HTR-8/SVneo (cell line): ENCODE measurements at places on chromosomes 5 and 9.

DNA sequence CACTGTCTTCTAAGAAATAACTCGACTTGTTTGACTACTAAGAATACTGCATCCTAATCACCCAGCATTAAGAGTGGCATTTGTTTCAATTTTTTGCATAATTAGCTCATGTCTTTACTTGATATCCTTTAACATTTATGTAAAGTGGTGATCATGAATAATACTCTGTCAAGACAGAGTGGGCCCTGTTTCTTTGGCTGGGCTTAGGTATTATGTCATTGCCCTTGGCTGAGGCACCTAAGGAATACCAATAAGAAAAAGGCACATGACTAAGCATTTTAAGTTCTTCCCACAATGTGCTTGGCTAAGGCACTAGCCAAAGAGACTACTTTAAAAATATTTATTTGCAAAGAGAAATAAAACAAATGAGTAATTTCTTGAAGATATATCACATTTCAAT lies 308.1 kb downstream of the CTNND2 start:
- DNase-seq: no peak

DNA sequence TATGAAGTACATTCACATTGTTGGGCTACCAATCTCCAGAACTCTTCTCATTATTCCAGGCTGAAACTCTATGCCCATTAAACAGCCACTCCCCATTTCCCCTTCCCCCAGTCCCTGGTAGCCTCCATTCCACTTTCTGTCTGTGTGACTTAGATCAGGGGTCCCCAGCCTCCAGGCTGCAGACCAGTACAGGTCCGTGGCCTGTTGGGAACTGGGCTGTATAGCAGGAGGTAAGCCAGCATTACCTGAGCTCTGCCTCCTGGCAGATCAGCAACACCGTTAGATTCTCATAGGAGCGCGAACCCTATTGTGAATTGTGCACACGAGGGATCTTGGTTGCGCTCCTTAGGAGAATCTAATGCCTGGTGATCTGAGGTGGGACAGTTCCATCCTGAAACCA lies 23.1 kb downstream of the ZNF618 start:
- no peak for DNase-seq

GRCh38 chr9:72476617-72477437 lies 44.6 kb upstream of the TMC1 start:
- DNase-seq: peak; percentile 40

DNA sequence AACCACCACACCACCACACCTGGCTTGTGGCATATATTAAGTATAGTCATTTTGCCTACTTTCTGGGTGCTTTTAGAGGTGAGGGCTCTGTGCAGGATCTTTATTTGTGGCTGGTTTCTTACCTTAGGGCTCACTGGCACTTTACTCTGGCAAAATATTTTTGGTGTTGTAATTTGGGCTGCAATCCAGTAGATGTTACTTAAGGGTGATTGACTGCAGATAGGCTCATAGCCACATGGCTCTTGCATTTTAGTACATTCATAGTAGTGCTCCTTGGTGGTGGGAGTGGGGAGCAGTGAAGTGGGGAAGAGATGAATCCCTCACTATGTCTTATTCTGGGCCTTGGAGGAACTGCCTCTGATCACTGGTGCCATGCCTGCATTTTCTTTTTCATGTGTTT lies 376.1 kb upstream of the GRIN3A start:
- no peak for DNase-seq

DNA sequence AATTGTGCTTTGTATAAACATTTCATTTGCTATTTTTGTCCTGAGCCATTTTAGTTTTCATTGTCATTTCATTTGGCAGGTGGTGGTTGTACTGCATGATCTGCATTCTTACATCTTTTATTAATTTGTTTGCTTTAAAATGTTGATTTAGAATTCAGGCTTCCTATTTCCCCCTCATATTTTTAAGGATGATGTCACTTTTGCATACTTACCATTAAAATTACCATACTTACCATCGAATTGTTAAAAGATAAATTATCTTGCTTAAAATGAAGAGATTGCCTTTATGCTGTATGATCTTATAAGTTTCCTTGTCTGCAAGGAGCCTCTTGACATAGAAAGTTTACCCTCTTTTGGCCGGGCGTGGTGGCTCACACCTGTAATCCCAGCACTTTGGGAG lies 31.1 kb downstream of the DIMT1 start:
- no peak for DNase-seq

GRCh38 chr9:108844856-108845255 lies 10.9 kb downstream of the ACTL7B start:
- no peak for DNase-seq

DNA sequence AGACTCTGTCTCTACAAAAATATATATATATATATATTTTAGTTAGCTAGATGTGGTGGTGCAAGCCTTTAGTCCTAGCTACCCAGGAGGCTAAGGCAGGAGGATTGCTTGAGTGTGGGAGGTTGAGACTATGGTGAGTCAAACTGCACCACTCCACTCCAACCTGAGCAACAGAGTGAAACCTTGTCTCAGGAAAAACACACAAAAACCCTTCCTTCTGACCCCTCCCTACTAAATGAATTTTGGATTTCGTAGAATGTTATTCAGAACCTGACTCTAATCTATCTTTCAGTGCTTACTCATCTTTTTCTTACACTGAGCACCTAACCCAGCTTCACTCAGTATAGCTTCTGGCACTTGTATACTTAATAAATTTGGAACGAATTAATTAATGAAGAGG lies 35.2 kb upstream of the IL7R start:
- DNase-seq: no peak

- no peak for DNase-seq
Observed at GRCh38 chr5:132239776-132240175, 12.1 kb upstream of the P4HA2 start.

- DNase-seq: no peak
Observed at GRCh38 chr9:98038958-98039357, 17.6 kb upstream of the NANS start.

- DNase-seq: no peak
Observed at GRCh38 chr5:176781638-176782570, 28.5 kb upstream of the UNC5A start.

GRCh38 chr5:178403956-178404600 lies 171.5 kb upstream of the PHYKPL start:
- no peak for DNase-seq

GRCh38 chr5:146490089-146490843 lies 25.7 kb downstream of the GPR151 start:
- no peak for DNase-seq

DNA sequence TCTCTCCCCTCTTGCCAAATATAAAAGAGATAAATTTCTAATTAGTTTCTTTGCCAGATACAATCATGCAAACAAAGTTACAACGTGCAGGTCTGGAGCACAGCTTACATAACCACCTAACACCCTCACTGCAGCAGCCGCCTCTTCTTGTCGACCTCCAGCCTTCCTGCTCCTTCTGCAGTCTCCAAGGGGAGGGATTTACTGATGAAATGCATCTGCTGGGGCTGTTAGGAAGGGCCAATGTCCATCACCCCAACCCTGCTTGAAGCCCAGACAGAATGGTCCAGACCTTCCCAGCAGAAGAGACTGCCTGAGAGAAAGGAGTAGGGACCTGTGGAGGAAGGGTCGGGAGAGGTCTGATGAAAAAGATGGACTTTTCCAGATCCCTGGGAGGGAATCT lies 15.2 kb downstream of the KCNV2 start:
- no peak for DNase-seq

DNA sequence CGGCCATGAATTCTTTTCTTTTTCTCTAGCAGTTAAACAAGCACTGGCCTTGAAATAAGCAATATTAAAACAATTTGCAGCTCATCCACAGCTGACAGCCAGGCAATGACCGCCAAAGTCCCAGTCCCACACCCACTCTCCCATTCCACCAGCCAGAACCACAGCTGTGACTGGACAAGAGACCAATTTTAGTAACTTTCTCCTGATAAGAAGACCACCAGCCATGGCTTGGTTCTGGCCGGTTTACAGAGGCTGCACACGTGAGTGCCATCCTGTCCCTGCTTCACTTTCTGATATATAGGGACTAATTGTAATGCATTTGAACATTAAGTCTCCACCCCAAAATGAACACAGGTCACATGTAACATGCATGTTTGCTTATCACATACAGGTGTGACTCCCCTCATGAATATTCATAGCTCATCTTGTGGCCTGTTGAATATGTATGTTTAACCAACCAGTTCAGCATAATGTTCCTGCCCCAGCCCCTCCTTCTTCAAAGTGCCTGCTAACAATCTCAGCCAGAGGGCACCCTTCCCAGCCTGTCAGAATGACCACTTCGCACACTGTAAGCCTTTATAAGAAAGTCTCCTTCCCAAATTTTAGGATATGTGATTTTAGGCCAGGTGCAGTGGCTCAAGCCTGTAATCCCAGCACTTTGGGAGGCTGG lies 23.9 kb upstream of the FANCC start:
- no peak for DNase-seq

- no peak for DNase-seq
Observed at GRCh38 chr9:129235931-129236331, 57.9 kb upstream of the IER5L start.

DNA sequence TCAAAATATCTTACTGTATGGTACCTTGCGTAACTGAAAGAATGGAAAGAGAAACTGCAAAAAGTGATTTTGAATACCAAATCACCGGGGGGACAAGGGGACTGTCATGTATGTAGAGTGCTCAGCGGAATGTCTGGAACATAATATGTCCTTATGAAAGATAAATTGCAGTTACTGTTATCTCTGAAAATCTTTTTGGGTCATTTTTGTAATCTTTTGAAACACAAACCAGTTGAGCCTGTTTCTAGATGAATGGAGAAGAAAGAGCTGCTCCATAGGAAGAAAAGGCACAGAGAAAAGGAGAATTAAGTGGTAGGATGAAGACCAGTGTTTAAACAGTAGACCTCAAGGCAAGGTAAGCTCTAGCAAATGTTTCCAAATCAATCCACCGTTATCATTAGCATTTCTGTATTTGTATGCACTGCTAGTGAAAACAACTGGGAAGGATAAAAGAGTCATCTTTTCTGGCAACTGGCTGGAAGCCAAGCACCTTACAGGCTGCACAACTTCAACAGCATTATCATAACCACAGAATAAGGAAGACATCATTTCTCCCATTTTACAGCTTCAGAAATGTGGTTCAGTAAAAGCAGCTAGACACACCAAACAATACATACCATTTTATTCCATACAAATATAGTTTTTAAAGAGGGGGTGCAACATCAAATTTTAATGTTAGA lies 158.5 kb downstream of the TRPM3 start:
- DNase-seq: no peak

GRCh38 chr5:180436275-180436674 lies 57.9 kb upstream of the CNOT6 start:
- no peak for DNase-seq

DNA sequence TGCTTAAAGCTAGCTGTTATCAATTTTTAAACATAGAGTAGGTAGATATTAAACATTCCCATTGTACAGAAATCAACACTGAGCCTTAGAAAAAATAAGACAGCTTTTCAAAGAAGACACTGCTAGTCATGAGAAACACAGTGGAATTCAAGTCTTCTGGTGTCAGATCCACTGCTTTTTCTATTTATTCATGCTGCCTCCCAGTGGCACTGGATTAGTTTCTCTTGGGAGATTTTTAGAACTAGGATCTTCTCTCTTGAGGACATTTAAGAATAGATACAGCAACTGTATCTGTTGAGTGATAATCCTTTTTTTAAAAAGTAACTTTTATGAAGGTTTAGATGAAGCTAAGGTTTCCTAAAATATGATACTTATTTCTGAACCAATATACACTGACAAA lies 1635.4 kb upstream of the C9orf72 start:
- DNase-seq: no peak

DNA sequence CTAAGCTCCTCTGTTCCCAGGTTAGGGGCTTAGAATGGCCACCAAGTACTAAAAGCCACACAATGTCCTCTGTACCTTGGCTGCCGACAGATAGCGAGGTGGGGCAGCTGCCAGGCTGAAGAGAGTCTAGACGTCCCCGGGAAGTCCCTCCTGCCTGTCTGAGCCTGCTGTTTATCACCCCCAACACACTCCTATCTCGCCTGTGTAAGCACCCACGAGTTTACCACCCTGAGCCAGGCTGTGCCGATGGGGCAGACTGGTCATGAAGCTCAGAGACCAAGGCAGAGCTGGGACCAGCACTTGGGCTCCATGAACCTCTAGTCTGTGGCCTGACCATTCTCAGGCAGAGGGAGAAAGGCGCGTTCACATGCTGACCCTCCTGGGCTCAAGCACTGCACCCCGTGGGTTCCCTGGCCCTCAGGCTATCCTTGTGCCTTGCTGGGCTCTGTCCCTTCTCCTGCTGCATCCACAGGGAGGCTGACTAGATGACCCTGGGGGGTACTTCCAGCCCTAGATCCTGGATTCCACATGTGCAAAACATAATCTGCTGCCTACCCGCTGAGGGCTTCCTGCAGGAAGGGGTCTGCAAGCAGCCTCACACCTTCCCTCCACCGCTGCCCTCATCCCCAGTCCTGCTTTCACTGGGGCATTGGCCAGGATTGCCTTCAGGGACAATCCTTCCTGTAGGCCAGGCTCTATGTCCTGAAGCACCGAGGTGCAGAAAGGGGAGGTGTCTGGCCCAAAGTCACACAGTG lies 18.6 kb upstream of the SLC25A51 start:
- no peak for DNase-seq

GRCh38 chr9:101536351-101536750 lies 2.7 kb downstream of the RNF20 start:
- DNase-seq: no peak

DNA sequence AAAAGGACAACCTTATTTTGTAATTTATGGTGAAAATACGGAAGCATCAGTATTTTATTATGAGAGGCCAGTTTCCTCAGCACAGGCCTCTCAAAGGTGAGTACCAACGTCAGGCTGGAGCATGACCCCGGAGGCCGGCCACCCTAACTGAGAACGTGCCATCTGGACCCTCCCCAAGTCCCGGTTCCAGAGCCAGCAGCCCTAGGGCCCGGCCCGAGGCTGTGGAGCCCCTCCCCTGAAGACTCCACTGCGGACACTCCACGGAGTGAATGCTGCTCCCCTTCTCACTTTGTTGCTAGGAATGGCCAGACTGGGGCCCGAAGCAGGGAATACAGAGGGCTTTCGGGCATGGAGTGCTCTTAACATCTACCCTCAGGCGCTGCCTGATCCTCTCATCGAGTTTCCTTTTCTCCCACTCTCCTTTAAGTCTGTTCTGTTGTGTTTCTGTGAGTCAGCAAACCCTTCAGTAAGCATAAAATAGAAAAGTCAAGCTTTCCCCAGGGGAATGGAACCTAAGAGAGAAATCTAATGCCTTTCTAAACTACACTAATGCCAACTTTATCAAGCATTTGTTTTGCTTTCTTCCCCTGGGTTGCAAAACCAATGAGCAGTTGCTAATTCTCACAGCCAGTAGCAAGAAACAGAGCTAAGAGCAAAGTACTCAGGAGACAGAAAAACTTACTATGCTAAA lies 4.5 kb downstream of the BRD9 start:
- no peak for DNase-seq

DNA sequence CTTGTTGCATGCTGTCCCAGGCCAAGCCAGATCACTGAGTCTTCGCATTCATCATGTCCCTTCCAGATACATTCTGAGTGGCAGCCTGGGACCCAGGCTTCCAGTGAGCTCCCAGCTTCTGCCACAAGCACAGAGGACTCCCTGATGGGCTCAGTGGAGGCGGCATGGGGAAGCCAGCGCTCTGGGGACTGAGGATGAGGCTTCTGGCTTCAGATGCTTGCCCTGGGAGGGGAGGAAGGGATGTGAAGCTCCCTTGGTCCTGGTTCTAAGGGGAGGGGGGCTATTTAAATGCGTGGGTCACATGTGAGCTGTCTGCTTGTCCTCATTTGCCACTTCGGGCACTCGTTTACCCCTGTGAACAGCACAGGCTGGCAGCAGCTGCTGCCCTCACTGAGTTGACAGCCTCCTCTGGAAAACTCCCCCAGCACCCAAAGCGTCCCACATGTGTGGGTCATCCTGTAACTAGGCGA lies 174.0 kb downstream of the NR3C1 start:
- DNase-seq: no peak

- peak; percentile 74 for DNase-seq
Observed at GRCh38 chr5:51383131-51384121, at the start of gene ISL1. Gene ISL1 (plus strand): TSS chr5:51383448. CDS start chr5:51383672, 224 bp downstream.
